ENCODE measurements at places on chromosomes 3 and 15.

GRCh38 chr3:176795891-176796290, 401.4 kb downstream of the TBL1XR1 start:
- DNase-seq = no peak

- DNase-seq = no peak
These were observed 195.6 kb upstream of the CNTN4 start for GRCh38 chr3:1903111-1903510.

- no peak for DNase-seq
These were observed 67.4 kb upstream of the UNC13C start for GRCh38 chr15:53910852-53911251.

DNA sequence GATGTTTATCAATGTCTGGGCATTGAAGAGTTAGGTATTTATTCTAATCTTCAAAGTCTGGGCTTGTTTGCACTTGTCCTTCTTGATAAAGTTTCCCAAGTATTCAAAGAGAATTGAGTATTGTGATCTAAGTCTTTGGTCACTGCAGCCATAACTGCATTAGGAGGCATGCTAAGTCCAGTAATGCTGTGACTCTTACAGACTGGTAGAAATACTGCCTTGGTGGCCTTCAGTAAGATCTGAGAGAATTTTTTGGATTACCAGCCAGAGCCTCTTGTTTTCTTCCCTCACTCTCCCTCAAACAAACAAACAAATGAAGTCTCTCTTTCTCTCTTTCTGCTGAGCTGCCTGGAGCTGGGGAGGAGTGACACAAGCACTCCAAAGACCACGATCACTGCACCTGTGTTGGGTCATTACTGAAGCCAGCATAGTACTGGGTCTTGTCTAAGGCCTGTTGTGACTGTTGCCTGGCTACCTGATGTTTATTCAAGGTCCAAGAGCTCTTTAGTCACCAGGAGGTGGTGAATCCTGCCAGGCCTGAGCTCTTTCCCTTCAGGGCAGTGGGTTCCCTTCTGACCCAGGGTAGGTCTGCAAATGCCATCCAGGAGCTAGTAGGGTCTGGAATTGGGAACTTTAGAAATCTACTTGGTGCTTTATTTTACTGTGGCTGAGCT, 14.8 kb upstream of the RBP2 start:
- DNase-seq = peak; percentile 61

- DNase-seq = no peak
These were observed 17.6 kb downstream of the SHQ1 start for GRCh38 chr3:72830452-72831223.

- DNase-seq = no peak
These were observed 6.9 kb upstream of the NCBP2 start for GRCh38 chr3:196949285-196949619.

- DNase-seq = no peak
These were observed 245.6 kb downstream of the CLSTN2 start for GRCh38 chr3:140180603-140181002.

GRCh38 chr3:5304789-5305683, 117.5 kb downstream of the EDEM1 start:
- DNase-seq = peak; percentile 38

- DNase-seq = no peak
These were observed 82.0 kb upstream of the LMOD3 start for GRCh38 chr3:69204315-69204957.

DNA sequence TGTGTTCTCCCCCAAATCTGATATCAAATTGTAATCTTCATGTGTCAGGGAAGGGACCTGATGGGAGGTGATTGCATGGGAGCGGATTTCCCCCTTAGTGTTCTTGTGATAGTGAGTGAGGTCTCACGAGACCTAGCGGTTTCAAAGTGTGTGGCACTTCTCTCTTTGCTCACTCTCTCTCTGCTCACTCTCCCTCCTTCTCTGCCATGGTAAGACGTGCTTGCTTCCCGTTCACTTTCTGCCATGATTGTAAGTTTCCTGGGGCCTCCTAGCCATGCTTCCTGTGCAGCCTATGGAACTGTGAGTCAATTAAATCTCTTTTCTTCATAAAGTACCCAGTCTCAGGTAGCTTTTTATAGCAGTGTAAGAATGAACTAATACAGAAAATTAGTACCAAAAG, 30.6 kb upstream of the OR5H6 start:
- no peak for DNase-seq

- no peak for DNase-seq
These were observed 81.6 kb downstream of the SSR3 start for GRCh38 chr3:156473341-156473740.

DNA sequence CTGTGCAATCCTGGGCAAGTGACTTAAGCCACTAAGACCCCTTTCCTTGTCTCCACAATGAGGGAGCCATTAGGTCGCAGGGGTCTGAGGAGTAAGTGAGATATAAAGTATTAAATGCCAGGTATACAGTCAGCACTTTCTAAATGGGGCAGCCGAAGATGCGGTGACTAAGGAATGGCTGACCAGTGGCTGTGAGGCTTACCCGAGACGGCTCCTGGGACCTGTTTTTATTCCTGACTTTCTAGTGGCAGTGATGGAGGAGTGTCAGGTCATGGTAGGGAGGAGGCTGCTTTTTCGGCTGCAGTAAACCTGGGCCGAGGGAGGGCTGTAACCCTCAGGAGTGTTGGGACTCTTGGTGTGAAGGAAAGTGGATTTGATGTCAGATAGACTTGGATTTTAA, 52.3 kb downstream of the TRAK1 start:
- DNase-seq = no peak

GRCh38 chr3:177528306-177529070, 331.2 kb upstream of the TBL1XR1 start:
- DNase-seq = no peak

DNA sequence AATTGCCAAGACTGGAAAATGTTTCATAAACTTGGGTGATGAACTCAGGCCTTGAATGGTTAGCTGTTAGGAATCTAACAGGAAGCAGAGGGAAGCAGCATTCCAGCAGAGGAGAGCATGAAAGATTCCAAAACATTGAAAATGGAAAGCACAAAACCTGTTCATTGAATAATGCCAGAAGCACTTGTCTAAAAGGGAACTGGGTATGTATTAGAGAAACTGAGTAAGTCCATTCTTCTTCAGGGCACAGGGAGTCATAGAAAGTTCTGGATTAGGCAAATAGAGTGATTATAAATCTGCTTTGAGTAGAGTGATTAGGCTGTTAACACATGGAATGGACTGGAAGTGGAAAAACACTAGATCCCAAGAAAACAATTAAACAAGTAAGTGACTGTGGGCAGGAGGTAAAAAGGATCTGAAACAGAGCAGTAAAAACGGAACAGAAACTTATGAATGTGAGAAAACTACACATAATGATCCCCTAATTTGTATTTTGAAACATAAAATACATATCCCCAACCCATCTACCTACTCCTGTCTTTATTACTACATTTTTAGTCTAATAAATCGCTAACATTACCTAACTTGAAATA, 343.4 kb downstream of the TBC1D5 start:
- DNase-seq = no peak

- no peak for DNase-seq
These were observed 360.1 kb downstream of the SHQ1 start for GRCh38 chr3:72487946-72488737.

DNA sequence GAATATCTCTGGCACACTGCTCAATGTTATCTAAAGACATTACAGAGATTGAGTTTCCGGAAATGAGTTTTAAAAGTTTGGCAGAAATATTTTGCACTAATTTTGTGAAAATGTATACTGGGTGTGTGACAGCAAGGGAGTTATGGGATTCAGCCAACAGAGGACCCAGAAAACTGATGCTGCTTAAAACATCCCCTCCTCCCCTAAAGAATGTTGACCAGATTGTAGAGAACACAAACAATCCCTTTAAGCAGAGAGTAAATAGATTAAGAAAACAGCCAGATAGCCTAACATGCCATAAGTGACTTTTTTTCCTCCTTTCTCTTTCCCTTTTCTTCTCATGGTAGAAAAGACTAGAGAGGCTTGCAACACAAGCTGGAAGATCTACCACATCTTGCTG, 928.0 kb upstream of the ALCAM start:
- no peak for DNase-seq

- DNase-seq = no peak
These were observed 770 bp upstream of the MEGF11 start for GRCh38 chr15:66254089-66254950.

- no peak for DNase-seq
These were observed 325.9 kb upstream of the TBL1XR1 start for GRCh38 chr3:177523067-177523675.

- no peak for DNase-seq
These were observed 342.7 kb downstream of the PTPRG start for GRCh38 chr3:61903931-61904657.

GRCh38 chr15:86863226-86863915, 783.7 kb downstream of the AGBL1 start:
- no peak for DNase-seq

GRCh38 chr15:95922431-95922830, 408.1 kb upstream of the NR2F2 start:
- DNase-seq = no peak

- DNase-seq = no peak
These were observed 13.2 kb upstream of the GOLM2 start for GRCh38 chr15:44275150-44275830.

DNA sequence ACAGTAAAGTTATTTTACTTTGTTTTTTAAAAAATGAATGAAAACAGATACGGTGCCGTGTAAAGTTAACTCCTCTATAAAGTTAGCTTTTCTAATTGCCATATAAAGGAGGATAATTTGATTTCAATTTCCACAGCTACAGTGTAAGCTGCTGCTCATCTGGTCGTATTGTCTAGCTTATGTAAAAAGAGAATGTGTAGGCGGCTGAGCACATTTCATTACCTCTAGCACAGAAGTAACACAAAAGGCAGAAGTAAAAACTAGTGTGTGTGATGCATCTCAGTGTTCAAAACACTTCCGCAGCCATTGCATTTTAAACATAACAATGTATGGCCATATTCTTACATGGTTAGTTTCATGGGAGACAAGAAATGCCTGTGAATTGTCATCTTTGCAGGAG, 105.0 kb upstream of the P2RY1 start:
- no peak for DNase-seq

- DNase-seq = no peak
These were observed 33.5 kb upstream of the PRR20G start for GRCh38 chr3:127321371-127321770.

DNA sequence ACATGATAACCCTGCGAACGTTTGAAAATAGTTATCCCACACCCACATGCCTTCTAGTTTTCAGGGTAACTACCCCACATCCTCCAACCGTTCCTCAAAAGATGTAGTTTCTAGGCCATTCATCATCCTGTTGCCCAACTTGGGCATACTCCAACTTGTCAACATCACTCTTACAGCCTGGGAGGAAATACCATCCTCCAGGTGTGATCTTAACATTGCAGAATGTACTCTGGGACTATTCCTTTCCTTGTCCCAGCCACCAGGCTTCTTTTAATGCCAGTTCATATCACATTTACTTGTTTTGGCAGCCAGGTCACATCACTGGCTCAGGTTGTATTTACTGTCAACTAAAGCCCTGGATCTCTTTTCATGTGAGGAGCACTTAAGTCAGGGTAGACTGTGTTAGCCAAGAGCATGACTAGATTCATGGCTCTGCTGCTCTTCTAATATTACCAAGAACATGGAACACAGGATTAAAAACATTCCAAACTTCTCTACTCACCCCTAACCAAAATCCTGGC, 4.0 kb upstream of the DENND6A start:
- DNase-seq = no peak

DNA sequence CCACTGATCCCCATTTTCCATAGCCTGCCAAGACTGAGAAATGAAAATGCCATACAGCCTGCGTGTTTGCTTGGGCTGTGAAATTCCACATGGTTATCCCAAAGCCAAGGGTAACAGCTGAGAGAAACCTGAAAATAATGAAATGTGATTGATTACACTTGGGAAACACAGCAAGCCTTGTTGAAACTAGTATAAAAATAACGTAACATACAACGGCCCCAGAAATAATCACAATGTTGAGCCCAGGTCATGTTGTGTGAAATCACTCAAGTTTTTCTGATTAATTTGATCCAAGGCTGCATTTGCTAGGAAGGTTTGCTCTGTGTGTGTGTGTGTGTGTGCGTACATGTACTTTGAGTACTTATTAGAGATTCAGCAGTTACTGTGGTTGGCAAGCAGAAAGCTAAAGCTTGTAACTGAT, 269.0 kb downstream of the OXSM start:
- DNase-seq = no peak

- DNase-seq = no peak
These were observed 77.7 kb upstream of the NUDT16 start for GRCh38 chr3:131303848-131304247.

DNA sequence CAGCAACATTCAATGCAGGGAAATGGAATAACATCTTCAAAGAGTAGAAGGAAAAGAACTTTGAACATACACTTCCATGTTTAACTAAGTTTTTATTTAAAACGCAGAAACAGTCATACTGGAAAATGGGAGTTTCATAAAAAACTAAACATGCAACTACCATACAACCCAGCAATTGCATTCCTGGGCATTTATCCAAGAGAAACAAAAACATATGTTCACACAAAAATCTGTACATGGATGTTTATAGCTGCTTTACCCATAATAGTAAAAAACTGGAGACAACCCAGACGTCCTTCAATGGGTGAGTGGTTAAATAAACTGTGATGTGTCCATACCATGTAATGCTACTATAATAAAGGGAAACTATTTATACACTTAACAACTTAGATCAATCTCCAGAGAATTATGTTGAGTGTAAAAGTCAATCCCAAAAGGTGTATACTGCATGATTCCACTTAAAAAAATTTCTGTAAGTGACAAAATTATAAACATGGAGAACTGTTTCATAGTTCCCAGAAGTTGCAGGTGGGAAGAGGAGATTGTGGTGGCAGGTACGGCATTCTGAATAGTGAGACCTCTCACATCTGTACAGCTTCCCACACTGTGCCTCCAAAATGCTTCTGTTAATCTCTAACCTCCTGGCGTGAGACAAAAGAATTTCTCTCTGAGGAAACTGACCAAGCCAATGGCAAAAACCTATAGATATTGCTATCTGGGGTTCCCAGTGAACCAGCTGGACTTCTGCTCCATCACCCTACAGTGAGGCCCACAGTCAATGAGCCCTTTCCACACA, 23.1 kb downstream of the ISG20 start:
- DNase-seq = no peak

DNA sequence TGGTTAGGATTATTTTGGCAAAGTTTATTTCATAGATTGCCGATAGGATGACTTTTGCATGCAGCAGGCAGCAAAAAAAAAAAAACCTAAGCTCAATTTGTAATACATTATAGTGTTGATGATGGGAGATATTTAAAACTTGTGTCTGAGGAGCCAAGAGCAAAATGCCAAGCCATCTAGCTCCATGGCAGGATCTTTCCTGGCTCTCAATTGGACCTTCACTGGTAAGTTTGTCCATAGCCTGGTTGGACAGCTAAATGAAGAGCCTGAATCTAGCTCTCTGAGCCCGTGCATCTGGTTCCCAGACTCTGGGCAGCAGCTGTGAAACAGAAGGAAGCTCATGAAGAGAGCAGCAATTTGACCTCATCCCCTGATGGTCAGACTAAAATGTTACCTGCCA, 17.5 kb downstream of the STAC start:
- no peak for DNase-seq

GRCh38 chr3:7934362-7934761, 567.3 kb upstream of the LMCD1 start:
- no peak for DNase-seq

GRCh38 chr15:62901087-62901486, 141.5 kb upstream of the TPM1 start:
- DNase-seq = no peak

All from SHP77 (cell line).